ENCODE measurements at places on chromosomes 16 and 17.

- no peak for DNase-seq
These were observed 2.0 kb downstream of the AOC3 start for GRCh38 chr17:42853004-42853403.

GRCh38 chr17:381516-381915 lies 28.9 kb upstream of the RPH3AL start:
- DNase-seq: no peak

GRCh38 chr16:75308011-75308410 lies 56.6 kb upstream of the BCAR1 start:
- no peak for DNase-seq

- no peak for DNase-seq
These were observed 18.5 kb upstream of the SLC35G3 start for GRCh38 chr17:35212668-35213067.

GRCh38 chr17:80664217-80664790 lies 119.7 kb downstream of the RPTOR start:
- no peak for DNase-seq

DNA sequence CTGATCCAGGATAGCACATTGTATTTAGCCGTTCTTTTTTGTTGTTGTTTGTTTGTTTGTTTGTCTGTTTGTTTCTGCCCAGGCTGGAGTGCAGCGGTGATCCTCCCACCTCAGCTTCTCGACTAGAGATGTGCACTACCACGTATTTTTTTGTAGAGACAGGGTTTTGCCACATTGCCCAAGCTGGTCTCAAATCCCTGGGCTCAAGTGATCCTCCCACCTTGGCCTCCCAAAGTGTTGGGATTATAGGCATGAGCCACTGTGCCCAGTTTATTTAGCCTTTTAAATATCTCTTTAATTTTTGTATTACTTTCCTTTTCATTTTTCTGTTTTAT lies 9.2 kb upstream of the NLRC5 start:
- DNase-seq: no peak

DNA sequence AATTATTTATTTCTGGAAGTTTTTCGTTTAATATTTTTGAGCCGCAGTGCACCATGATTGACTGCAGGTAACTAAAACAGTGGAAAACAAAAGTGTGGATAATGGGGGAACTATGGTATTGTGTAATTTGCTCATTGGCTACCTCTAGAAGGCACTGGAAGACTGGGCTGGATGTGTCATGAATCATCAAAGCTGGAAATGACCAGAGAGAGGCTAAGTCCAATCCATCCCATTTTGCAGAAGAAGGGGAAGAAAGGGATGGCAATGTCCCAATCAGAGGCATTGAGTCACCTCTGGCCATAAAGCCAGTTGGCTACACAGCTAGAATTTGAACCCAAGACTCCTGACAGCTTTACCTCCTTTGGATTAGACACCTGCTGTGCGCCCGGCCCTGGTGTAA lies 29.3 kb downstream of the GLP2R start:
- no peak for DNase-seq

- DNase-seq: no peak
These were observed 8.2 kb downstream of the CAPN15 start for GRCh38 chr16:535446-536405.

DNA sequence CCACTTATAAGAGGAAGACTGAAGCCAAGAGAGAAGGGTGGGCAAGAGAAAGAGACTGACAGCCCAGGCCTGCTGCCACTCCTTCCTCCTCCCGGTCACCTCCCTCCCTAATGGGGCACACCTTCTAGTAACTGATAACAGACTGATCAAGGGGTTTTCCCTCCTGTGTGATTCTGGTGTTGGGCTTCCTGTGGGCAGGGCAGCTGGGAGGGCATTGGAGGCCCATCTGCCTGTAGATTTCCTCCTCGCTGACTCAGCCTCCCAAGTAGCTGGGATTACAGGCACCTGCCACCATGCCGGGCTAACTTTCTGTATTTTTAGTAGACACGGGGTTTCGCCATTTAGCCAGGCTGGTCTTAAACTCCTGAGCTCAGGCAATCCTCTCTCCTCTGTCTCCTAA lies 16.2 kb downstream of the CA4 start:
- DNase-seq: no peak

- peak; percentile 86 for DNase-seq
These were observed 763 bp upstream of the ACTG1 start for GRCh38 chr17:81513372-81513752.

- DNase-seq: no peak
These were observed 43.9 kb upstream of the TNRC6C start for GRCh38 chr17:77914385-77915254.

- no peak for DNase-seq
These were observed 7.2 kb downstream of the SUPT4H1 start for GRCh38 chr17:58344791-58345157.

DNA sequence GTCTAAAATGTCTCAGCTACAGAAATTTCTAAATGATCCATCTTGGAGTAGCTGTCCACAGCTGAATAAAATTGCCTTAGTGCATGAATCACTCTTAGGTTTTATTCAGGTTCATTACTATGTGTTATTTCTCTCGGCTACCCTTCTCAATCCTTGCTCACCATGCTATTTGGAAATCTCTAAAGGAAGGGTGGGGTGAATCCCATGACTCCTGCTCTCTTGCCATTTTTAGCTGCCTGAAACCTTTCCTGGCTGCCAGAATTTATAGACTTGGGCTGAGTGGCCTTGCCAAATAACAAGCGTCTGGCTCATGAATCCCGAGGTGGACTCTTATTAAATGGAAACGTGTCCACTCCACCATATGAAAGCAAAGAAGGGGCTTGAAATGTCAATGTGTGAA lies 936.1 kb upstream of the SOX9 start:
- DNase-seq: no peak

DNA sequence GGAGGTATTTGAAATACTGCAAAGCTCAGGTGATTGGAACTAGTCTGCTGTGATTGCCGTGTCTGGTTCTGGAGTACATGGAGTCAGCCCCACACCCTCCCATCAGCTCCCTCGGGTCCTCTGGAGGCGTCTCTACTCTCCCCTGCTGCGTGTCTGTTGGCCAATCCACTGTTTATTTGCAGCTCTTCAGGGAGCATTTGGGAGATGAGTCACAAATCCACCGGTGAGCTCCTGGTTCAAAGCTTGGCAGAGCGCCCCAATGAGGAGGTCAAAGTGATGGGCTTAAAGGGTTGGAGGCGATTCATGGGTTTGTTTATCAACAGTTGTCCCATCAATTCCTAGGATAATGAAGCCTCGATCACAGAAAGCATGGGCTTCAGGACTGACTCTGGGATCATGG lies 14.6 kb downstream of the CALB2 start:
- DNase-seq: no peak

GRCh38 chr17:57531078-57531477 lies 214.0 kb downstream of the CCDC182 start:
- DNase-seq: no peak

DNA sequence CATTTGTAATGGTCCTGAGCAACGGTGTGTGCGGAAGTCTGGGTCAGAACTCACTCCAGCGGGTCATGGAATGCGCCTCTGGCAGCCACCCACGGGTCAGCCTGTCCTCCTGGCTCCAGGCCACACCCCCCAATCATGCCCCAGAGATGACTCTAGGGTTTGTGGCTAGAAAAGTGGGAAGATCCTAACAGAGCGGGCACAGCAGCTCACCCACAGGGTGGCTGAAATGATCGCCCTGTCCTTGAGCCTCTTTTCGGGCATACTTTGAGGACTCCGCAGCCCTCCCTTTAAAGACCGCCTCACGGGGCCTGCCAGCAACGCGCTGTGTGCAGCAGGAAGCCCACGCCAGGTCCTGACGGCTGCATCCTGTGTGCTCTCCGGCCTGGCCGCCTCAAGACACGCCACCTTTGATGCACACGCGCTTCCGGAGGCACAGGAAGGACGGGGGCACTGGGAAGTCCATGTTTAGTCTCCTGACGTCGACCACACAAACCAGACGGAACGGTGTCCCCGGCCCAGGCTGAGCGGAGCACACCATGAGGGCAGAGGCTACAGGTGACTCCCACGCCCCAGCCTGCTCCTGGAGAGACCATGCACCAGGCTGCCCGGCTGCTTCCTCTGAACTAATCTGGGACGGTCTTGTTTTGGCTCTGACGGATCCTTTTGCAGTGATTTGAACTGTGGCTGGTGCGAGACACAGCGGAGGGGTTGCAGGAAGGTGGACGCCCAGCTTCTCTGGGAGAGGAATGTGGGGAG lies 92.9 kb downstream of the TBC1D16 start:
- DNase-seq: peak; percentile 56

GRCh38 chr17:77535892-77536291 lies 395.1 kb downstream of the SEC14L1 start:
- DNase-seq: no peak

DNA sequence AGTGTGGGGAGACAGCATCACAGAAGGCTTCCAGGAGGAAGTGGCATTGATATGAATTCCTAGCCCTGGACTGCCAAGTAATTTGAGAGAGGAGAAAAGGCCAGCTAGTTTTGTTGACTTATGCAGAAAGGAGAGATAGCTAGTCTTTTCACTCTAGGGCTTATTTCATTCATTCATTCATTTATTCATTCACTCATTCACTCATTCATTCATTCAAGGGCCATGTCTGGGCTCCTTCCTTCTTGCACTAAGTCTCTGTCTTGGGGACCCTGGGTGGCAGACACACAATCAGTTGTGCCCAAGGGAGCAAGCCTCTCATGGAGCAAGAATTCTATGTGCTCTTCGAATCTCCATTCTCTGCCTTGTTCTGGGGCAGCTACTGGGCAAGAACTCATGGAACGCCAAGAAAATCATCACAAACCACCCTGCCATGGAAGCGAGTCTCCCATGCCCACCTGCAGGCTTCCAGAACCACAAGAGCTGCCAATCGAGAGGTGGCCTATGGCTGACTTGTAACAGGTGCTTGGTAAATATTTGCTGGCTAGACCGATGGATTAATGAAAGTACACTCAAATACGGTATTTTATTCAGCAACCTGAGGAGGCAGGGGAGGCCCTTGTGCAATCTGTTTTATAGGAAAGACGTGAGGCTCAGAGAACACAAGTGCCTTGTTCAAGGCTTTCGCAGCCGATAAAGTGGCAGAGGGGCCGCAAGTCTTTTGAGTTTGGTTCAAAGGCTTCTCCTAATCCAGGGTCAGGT lies 223.6 kb downstream of the XYLT1 start:
- no peak for DNase-seq

- DNase-seq: no peak
These were observed 132.4 kb upstream of the IRX5 start for GRCh38 chr16:54798267-54798666.

- DNase-seq: no peak
These were observed 9.5 kb upstream of the TMEM101 start for GRCh38 chr17:44024271-44024663.

DNA sequence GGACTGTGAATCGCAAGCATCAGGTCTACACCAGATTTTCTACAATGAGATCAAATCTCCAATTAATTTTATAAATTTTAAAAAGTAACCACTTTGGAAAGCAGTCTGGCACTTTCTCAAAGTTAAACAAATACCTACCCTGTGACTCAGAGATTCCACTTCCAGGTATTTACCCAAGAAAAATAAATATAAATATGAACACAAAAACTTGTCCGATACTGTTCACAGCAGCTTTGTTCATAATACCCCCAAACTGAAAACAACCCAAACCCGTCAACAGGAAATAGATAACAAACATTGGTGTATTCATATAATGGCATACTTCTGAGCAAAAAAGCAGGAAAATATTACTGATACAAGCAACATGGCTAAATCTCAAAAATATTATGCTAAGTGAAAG lies 12.1 kb downstream of the ZDHHC7 start:
- no peak for DNase-seq

DNA sequence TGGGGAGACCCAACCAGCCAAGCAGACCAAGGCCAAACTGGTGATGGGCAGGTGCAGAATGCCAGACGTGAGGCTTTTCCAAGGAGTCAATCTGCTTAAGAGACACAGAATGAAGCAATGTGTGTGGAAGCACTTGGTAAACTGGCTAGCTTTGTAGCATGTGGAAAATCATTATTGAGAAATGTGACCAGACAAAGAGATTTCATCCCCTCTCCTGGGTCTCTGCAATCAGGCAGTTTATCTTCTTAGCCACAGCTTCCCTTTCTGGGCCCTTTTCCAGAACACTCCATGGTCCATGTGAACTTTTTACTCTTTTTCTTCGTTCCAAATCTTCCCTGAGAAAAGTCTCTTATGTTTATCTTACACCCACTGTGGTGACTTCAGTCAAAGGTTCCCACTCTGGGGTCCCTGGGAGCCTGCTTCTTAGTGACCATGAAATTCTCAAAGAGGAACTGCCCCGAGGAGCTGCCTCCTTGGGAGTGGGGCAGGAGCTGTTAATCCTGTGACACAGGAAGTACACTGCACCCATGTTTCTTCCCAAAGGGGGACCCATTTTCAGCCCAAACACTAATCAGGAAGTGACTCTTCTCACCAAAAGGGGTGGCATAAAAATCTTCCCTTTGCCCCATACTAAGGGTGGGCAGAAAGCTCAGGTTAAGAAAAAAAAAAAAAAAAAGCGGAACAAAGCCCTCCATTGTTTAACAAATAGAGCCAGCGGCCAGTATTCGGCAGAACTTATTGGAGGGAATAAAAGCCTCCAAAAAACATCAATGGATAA lies 346.2 kb upstream of the ASIC2 start:
- DNase-seq: no peak

GRCh38 chr17:19244781-19245180 lies 7.6 kb downstream of the EPN2 start:
- DNase-seq: no peak

GRCh38 chr16:88686062-88686438 lies 257 bp downstream of the SNAI3 start:
- no peak for DNase-seq
